Stimulated activated CD4-positive, alpha-beta T cell treated with anti-CD3 and anti-CD28 coated beads, Interleukin-15, amount 100 ng/mL, for 1 hour (primary cell): ENCODE measurements at places on chromosomes 4 and X.

DNA sequence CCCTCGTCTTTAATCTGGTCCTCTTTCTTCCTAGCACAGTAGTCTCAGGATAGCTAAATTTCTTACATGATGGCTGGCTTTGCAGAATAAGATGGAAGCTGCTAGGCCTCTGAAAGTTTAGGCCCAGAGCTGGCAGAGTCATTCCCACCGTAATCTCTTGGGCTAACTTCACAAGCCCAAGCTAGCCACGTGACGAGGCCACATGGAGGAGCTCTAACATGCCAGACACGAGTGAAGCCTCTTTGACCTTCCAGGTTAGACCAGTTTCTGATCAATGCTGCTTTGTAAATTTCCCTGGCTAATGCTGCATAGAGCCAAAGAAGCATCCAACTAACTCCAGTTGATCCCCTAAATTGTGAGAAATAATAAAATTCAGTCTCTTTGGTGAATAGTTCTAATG is 9.5 kb upstream of the CENPE start:
- no peak for DNase-seq

GRCh38 chr4:32172761-32173160 is 1452.6 kb downstream of the PCDH7 start:
- DNase-seq = no peak

DNA sequence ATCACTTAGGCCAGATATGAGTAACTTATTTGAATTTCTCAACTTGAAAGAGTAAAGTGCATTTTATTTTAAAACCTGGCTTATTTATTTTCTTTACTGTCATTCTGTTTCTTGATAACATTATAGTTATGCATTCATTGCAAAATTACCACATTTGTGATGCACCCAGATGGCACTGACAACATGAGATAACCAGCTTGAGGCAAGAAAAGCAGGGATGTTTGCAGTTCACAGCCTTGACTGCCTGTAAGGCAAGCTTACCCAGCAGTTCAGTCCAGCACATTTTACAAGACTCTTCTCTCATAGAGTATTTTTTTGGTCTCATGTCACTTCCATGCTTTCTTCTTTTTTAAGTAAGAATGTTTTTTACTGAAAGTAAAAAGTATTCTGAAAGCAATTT is 25.3 kb upstream of the EPGN start:
- DNase-seq = no peak

- no peak for DNase-seq
Observed at GRCh38 chrX:153693216-153694086, 5.7 kb downstream of the SLC6A8 start.

DNA sequence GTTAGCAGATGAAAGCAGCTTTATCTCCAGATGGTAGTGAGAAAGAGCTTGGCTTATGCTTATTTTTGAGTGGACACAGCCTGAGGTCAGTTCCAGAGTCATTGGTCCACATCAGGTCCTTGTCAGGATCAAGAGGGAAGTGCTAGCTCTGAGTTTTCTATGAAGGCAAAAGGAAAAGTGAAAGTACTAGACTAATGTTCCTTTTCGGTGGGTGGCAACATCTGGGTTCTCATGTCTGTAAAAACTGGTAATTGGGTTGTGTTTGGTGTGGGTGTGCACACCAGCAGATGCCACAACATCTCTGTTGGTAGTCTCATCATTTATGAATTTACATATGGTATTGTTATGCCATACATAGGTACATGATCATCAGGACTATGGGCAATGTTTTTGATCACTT is 210.5 kb downstream of the PWWP3B start:
- no peak for DNase-seq

GRCh38 chr4:15005474-15006115 is 3.3 kb downstream of the CPEB2 start:
- no peak for DNase-seq

- DNase-seq = no peak
Observed at GRCh38 chr4:149574971-149575370, 240.7 kb downstream of the IQCM start.

DNA sequence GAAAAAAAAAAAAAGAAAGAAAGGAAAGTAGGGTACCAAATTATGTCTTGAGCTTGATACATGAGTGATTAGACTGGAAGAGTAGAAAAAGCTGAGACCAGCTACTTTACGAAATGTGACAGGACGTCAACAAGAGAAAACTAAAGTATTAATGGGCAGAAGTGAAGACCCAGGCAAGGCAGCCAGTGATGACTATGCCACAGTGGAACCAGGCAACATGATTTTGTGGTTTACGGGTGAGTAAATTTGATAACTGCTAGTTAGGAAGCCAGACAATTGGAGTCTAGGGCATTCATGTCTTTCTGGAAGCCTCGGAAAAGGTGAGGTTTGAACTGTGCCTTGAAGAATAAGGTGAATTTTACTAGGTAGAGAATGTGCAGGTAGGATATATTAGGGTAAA is 326.4 kb downstream of the TENM3 start:
- DNase-seq = no peak

GRCh38 chr4:102454981-102455685 is 46.0 kb upstream of the NFKB1 start:
- no peak for DNase-seq

DNA sequence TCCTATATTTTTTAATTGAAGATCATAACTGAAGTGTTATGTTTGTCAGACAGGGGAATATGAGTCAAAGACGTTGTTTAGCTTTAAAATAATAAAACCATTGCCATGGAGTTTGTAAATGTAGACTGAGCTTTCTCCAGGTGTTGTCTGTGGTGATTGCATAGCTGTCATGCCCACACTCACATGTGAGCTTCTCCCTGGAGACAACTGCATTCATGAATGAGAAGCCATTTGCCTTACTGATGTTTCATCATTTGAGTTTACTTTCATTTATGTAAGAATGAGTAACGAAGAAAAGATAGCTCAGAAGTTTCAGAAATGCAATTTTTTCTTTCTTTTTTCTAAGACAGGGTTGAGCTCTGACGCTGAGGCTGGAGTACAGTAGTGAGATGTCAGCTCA is 339.1 kb downstream of the GALNTL6 start:
- no peak for DNase-seq
